ENCODE measurements at places on chromosomes 6 and 20.

- DNase-seq, result no peak
These were observed 129.8 kb downstream of the FOXO3 start for GRCh38 chr6:108690326-108691049.

- no peak for DNase-seq
These were observed 31.1 kb downstream of the SNAP91 start for GRCh38 chr6:83677791-83678190.

DNA sequence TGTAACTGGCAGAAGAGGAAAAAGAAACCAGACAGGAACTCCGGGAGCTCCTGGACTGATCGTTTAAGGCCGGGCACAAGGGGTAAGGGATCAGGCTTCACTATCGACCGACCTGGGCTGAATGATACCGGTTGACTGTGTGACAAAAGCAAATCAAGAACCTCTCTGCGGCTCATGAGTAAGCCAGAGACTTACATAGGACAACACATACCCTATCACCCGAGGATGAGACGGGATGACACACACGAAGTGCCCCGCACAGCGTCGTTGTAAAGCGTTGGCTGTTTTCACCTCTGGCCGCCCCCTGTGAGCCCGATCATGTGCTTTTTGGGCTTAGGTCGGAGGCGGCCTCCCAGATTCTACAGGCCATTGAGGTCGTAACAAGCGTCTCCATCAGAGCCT, 695 bp upstream of the TGIF2 start:
- DNase-seq, result peak; percentile 68

GRCh38 chr6:158567871-158568401, 8.0 kb downstream of the TMEM181 start:
- DNase-seq, result no peak

DNA sequence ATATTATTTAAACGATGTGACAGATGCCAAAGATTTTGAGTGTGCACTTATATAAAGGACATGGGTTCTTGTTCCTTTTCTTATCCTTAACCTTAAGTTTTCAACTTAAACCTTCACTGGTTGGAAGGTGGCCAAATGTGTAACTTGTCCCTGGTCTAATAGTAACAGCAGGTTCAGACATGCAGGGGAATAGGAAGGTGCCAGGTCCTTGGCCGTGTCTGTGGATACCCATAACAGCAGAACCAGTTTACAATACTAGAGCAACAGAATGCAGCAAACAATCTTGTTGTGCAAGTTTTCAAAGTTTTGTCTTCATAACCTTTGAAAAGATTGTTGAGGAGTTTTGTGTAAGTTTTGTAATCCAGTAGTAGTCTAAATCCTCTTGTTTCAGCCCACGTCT, 4.4 kb downstream of the MYB start:
- no peak for DNase-seq

GRCh38 chr20:35306931-35307517, 14.8 kb upstream of the FAM83C start:
- no peak for DNase-seq

DNA sequence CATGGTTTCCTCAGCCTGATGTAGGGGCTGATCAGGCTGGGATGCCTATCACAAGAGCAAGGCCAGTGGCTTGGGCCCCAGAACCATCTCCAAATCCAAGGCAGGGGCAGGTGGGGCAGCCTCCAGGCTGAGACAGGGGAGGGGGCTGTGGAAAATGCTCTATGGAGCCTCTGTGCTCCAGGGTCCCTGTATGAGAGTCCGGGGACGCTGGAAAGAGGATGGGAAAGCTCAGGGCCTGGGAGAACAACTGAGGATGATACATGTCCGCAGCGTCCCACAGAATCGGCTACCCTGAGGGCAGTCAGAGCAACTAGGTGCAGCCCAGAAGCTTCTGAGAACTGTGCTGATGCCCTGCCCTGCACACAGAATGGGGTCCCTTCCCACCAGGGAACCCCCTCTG, 43.4 kb downstream of the CPXM1 start:
- no peak for DNase-seq

DNA sequence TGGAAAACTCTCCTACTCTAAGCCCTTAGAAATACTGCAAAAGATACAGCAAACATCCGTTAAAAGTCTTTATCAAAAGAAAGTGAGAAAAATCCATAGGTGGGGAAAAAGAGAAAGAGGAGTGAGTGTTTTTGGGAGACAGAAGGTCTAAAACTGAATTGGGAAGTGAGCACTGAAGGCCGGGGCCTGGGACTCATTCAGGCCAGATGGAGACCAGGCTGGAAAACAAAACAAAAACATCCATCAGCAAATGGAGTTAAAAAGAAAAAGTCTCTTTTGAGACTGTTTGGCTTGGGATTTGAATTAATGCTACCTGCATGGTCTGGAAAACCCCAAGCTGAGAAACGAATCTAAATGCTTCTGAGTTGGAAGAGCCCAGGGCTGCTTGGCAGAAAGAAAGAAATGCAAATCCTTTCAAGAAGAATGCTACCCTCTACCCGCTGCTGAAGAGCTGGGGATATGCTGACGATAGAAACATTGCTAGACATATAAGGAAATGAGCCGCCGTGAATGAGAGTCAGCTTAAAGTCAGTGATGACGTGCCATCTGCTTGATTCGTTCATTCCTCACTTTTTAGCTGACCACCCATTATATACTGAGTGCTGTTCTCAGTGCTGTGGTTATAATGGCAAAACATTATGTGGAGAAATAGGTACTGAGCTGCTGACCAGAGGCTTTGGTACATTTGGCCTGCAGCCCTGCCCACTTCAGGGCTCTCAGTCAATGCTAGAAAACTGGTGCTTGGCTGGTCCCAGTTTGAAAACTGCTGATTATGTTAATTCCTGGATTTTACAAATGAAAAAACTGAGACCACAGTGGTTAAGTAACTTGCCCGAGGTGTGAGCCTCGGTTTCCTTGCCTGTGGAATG, 28.0 kb upstream of the TULP4 start:
- DNase-seq, result peak; percentile 30

GRCh38 chr20:44459271-44459670, 16.4 kb upstream of the TTPAL start:
- no peak for DNase-seq

- no peak for DNase-seq
These were observed 11.2 kb downstream of the AARS2 start for GRCh38 chr6:44301782-44302564.

DNA sequence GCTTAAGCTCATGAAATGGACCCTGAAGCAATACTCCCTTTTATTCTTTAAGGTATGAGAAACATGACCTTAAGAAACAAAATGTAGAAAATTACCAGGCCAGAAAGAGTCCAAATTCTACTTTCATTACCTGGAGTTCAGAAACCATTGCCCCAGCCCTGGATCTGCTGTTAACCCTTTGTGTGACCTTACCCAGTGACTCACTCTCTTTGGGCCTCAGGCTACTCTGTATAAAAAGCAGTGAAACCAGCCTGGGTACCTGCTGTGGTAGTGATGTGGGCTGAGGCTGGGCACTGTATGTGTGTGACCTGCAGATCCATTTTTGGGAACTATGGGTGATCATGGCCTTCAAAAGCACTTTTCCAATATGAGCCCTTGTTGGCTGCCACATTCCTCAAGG, 47.2 kb downstream of the SLC9A8 start:
- DNase-seq, result no peak

GRCh38 chr6:118902726-118903125, 8.8 kb downstream of the ASF1A start:
- no peak for DNase-seq

DNA sequence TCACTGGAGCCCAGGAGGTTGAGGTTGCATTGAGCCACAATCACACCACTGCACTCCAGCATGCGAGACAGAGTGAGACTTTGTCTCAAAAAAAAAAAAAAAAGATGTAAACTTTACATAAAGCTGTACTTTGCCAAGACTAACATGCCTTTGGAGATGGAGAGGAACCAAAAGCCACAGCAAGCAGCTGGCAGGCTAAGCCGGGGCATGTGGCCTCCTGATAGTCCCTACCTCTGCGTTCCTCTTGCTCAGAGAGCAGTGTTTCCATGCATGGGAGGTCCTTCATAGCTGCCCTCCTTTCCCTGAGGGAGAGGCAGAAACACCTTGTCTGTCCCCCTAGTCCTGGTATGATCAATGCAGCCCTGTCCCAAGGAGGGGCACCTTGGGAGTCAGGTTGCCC, 35.2 kb downstream of the SPATA2 start:
- no peak for DNase-seq

GRCh38 chr20:23125159-23125558, 39.0 kb upstream of the CD93 start:
- DNase-seq, result no peak

DNA sequence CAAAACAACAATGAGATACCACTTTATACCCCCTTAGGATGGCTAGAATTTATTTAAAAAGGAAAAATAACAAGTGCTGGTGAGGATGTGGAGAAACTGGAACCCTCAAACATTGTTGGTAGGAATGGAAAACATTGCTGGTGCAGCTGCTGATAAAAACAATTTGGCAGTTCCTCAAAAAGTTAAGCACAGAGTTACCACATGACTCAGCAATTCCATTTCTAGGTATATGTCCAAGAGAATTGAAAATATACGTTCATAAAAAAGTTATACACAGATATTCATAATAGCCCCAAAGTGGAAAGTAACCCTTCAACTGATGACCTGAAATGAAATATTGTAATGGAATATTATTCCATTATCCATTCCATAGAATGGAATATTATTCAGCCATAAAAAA, 55.0 kb downstream of the CD83 start:
- no peak for DNase-seq

DNA sequence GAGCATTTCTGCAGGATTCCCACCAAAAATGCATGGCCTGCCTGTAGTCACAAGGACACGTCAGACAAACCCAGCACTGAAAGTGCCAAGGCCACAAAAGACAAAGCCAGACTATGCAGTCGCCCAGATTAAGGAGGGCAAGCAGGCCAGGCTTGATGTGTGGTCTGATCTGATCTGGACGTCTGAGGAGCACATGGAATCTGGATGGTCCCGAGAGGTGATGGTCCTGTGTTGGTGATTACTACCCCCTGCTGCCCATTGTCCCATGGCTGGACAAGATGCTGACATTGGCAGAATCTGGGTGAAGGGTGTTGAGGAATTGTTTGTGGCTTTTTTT, 17.1 kb downstream of the NPEPL1 start:
- DNase-seq, result no peak

DNA sequence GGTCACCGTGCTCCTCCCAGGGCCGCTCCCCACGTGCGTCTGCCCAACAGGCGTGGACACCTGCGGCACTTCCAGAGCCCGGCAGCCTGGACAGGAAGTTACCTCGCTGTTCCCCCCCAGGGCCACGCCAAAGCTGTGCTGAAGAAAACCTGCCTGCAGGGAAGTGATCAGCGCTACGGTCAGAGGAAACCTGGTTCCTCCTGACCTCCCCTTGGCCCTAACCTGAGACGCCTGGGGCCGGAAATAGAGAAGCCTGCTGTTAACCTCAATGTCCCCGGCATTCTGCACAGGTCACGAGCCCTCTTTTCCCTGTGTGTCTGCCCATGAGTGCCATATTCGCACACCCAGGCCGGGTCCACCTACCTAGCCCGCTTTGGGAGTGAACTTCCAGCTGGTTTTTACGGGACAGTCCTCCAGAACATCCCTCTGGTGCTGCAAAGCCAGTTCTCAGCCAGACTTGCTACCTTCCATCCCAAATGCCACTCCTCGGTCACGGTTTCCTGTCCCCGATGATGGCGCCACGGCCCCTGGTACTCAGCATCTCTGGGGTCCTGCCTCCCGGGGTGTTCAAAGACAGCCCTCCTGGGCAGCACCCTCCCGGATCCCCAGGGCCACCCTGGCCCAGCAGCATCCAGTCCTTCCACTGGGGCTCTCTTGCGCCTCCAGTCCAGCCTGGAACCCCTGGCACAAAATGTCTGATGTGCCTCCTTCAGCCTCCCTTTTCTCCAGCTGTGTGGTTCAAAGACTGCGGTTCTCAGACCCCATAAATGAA, 12.0 kb upstream of the IRF4 start:
- DNase-seq, result no peak

DNA sequence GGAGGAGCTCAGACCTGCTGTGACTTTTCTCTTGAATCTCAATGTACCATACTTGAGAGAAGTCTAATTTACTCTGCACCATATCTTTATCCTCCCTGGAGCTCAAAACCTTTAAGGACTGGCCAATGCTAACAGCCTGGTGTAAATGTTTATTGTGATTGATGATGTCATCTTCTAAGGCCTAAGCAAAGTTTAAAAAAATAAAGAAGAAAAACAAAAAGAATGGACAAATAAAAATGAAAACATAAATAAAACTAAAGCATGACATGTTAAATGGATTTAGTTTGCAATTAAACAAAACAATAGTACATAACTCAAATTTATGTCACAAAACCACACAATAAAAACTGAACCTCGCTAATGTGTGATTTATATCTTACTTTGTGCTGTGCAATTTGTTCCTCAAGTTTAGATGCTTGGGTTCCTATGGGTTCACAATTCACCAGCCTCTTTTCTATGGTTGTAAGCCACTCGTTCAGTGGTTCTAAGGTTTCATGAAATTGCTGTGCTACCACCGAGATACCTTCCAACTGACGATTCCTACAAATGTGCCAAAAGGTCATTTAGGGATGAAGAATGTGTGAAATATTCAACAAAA, 113.0 kb downstream of the DST start:
- no peak for DNase-seq

DNA sequence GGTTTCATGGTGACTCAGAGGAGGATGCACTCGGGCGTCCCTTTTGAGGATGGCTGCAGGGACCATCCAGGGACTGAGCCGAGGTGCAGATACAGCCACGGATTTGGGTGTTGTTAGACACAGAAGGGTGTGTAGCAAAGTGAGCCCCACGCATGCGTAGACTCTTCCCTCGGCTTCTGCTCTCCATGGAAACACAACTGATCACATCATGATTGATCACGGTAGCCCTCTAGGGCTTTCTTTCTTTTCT, 606 bp upstream of the ULBP1 start:
- no peak for DNase-seq

DNA sequence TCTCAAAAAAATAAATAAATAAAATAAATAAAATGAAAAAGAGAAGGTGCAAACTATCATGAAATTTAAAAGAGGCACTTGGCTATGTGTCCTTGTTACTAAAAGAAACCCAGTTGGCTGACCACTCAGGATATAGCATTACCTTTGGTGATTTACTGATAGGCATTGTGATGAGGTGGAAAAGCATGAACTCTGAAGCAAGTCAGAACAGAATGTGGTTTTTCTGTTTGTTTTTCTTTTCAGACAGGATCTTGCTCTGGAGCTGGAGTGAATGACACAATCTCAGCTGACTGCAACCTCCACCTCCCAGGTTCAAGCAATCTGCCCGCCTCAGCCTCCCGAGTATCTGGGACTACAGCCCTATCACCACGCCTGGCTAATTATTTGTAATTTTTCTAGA, 31.9 kb downstream of the ZNF184 start:
- no peak for DNase-seq

DNA sequence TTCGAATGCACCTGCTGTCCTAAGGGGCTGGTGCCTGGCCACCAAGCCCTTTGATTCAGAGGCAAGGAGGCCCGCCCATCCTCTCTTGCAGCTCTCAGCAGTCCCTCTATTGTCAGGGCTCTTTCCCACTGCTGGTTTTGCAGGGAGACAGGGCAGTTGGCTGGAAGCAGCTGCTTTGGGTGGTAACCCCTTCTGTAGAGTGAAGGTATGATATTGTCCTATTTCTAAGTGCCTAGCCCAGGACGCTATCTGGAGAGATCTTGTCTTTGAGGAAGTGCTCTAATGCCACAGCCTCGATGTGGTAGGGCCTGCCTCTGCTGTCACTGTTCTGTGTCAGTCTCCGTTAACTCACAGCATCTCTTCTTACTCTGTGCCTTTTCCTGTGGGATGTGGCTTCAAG, 5.6 kb downstream of the PLCG1 start:
- DNase-seq, result peak; percentile 20

All from CD4-positive, alpha-beta T cell treated with Interferon gamma for 1 hour (primary cell).